Activated CD4-positive, alpha-beta T cell treated with anti-CD3 and anti-CD28 coated beads, Interleukin-2, amount 10 ng/mL, durations not matched to agents 7 days and 5 days (primary cell): ENCODE measurements at places on chromosomes 16 and 17. TPM values are rescaled to one million over a fixed set of nuclear protein-coding genes. Genes with fewer than 3 reads are reported as not detected.

DNA sequence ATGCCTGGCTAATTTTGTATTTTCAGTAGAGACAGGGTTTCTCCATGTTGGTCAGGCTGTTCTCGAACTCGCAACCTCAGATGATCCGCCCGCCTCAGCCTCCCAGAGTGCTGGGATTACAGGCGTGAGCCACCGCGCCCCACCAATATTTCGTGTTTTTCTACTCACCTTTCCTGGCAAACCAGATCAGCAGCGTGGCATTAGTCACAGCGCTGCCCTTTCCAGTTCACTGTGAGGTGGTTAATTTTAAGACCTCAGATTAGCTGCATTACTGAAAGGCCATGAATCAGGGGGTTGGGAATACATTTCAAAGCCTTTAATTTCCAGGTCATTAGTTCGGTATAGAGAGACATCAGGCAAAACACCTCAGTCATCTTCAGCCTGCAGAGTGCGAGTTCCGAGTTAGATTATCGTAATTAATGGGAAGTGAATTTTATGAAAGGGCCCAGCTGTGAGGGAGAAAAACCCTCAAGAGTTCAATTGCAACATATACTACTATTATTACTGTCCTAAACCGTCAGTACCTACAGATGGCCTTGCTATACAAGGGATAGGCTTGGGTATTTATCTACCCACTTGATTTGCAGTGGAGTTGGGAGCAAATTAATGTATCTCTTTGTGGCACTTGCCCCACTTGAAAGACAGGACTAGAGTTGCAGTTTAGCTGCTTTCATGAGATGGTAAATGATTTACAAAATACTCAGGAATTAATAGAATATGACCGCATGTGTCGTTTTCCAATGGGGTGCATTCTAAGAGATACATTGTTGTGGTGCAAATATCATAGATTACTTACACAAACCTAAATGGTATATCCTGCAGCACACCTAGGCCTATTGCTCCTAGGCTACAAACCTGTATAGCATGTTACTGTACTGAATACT lies 2.1 kb upstream of the USP32 start:
- no peak for DNase-seq

GRCh38 chr17:27355419-27355818 lies 61.5 kb downstream of the WSB1 start:
- no peak for DNase-seq

GRCh38 chr17:42591411-42591810 lies 13.9 kb upstream of the PSMC3IP start:
- DNase-seq, result no peak

DNA sequence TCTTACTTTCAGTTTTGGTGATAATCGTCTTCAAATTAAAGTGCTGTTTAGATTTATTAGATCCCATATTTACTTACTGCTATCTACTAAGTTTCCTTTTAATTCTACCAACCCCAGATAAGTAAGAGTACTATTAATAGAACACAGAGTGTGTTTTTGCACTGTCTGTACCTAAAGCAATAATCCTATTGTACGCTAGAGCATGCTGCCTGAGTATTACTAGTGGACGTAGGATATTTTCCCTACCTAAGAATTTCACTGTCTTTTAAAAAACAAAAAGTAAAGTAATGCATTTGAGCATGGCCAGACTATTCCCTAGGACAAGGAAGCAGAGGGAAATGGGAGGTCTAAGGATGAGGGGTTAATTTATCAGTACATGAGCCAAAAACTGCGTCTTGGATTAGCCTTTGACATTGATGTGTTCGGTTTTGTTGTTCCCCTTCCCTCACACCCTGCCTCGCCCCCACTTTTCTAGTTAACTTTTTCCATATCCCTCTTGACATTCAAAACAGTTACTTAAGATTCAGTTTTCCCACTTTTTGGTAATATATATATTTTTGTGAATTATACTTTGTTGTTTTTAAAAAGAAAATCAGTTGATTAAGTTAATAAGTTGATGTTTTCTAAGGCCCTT lies 56.8 kb downstream of the HLF start:
- no peak for DNase-seq

GRCh38 chr16:16850274-16850673 lies 471.3 kb downstream of the NPIPA7 start:
- no peak for DNase-seq

DNA sequence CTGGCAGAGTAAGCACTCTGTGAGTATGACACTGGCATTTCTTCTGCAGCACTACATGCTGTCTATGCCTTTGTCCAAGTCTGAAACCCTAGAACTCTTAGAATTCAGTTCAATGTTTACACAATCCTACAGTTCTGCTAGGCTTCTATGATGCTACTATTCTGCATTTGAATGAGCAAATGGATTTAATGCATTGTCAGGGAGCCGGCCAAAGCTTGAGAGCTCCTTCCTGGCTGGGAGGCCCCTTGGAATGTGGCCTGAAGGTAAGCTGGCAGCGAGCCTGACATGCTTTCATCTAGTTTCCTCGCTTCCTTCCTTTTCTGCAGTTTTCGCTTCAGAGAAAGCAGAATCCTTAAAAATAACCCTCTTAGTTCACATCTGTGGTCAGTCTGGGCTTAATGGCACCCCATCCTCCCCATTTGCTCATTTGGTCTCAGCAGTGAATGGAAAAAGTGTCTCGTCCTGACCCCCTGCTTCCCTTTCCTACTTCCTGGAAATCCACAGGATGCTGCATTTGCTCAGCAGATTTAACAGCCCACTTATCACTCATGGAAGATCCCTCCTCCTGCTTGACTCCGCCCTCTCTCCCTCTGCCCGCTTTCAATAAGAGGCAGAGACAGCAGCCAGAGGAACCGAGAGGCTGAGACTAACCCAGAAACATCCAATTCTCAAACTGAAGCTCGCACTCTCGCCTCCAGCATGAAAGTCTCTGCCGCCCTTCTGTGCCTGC lies at the start of gene CCL2:
TSS of gene CCL2 (plus strand) at position 635 of the 730 bp plus-strand sequence. CDS start at position 700, 65 bp downstream.
- DNase-seq, result no peak

GRCh38 chr17:79975498-79976134 lies 60.1 kb downstream of the TBC1D16 start:
- DNase-seq, result no peak

- no peak for DNase-seq
These were observed 13.8 kb downstream of the MGAT5B start for GRCh38 chr17:76881966-76882365.

DNA sequence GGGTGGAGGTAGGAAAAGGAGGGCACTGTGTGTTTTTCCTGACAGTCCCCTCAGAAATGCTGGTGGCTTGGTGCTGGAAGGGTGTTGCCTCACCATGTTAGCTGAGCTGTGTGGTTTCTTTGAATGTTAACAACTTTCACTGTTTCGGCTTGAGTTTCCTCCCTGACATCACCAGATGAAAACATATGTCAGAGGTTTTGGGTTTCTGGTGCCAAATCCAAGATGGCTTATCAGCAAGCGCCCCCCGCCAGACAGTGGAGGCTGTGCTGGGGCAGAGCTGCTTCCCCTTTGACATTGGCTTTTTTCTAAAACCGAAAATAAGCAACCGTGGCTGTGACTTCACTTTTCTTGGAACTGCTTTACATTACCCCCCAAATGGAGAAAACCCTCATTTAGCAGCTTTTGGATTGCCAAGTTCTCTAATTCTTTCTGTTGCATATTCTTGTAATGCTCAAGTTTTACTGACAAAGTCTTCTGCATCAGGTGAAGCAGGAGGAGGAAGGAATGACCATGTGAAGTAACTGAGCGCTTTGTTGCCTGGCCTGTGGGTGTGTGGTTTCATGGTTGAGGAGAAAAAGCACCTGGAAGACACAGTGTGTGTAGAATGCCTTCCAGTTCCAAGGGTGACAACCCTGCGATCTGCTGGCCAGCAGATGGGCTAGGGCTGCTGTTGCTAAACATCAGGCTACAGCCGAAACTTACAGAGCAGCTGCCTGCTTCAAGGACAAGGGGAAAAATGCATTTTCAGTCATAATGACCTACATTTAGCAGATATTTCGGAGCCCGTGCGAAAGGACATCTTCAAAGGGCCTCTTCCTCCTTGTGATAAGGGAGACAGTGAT lies 9.7 kb downstream of the RMI2 start:
- DNase-seq, result peak; percentile 90

Gene DNAH17
- total RNA-seq, result 0.07 TPM

- no peak for DNase-seq
These were observed 96.4 kb downstream of the C16orf78 start for GRCh38 chr16:49469930-49470451.

DNA sequence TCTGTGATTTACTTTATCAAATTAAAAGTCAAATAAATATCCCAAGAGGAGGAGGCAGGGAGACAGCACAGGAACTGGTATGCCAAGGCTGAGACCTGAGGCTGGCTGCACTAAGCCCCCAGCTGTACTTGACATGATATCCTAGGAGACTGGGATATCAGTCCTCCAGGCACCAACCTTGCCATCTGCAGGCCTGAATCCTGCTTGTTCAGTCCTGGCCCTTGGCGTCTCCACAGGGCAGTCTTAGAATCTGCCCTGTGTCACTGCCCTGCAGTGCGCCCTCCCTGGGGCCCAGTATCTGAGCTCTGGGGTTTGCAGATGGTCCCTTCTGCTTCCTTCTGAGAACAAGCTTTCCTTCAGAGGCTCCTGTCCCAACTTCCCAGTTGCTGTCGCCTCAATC lies 75.9 kb downstream of the HS3ST3A1 start:
- no peak for DNase-seq

DNA sequence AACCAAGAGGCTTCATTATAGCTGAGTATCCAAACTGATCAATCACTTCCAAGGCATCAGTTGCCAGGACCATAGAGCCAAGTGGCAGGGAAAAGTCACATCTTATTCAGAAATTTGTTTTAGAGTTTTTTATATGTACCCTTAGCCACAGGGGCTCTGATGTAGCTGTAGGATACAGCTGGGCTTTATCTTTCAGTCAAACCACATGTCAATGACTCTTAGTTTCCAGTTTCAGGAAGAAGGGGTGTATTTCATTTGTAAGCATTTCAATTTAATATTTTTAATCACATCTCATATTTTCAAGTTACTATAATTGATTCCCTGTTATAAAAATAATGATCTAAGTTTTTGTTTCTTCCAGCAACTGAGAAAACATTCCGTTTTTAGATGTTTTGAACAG lies 2.9 kb upstream of the FLCN start:
- no peak for DNase-seq

Gene CMTM1
- 12.3 TPM for total RNA-seq

DNA sequence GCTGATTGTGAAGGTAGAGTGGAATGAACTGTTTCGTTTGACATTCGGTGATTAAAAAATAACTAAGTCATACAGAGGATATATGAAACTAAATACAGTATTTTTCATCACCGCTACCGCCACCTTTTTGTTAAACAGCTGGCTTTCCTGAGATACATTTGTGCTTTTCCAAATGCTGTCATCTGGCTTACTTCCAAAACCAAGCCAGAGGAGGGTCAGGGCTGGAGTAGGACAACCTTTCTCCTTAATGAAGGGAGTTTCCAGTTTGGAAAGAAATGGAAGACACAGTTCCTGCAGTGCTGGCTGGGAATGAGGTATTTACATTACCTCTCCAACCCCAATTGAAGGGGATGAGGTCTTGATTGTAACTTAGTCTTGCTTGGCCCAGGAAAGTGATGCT lies 3.2 kb downstream of the TNRC6C start:
- DNase-seq, result no peak

DNA sequence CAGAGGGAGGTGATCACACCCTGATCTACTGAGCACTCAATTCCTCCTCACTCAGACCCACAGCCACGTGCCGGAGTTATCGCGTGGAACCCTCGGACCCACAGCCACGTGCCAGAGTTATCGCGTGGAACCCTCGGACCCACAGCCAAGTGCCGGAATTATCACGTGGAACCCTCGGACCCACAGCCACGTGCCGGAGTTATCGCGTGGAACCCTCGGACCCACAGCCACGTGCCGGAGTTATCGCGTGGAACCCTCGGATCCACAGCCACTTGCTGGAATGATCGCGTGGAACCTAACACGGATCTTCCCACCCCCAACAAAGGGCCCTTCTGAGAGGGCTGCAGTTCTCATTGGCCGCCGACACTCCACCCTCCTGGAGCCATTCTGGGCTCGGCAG lies 97.7 kb downstream of the PGS1 start:
- DNase-seq, result no peak

Gene DPEP2
- total RNA-seq, result 12.4 TPM

- DNase-seq, result no peak
These were observed 457.7 kb upstream of the MAF start for GRCh38 chr16:80058214-80058613.

- DNase-seq, result peak; percentile 30
These were observed 290 bp downstream of the TLCD1 start for GRCh38 chr17:28725660-28726225.

DNA sequence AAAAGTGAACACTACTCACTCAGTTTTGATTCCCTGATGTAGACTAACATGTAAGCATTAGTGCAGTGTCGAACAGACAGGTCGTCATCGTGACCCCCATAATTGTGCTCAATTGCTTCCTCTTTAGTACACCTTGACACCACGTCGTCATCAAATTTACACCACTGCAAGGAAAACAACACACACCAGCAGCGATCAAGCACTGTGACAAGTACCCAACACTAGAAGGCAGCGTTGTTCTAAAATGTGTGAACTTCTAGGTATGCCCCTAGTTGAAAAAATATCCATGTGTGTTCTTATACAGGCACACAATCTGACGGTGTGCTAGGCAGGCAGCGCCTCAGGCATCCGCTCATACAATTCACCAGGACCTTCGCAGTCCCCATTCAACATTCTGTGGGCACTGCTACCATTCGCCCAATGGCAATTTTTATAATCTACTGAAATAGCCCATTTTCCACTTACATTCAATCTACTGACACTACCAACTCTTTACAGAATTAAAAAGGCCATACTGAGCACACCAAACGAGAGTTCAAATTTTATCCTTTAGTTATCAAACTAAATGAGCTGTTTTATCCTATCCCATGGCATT lies 23.1 kb downstream of the LITAFD start:
- DNase-seq, result peak; percentile 49

DNA sequence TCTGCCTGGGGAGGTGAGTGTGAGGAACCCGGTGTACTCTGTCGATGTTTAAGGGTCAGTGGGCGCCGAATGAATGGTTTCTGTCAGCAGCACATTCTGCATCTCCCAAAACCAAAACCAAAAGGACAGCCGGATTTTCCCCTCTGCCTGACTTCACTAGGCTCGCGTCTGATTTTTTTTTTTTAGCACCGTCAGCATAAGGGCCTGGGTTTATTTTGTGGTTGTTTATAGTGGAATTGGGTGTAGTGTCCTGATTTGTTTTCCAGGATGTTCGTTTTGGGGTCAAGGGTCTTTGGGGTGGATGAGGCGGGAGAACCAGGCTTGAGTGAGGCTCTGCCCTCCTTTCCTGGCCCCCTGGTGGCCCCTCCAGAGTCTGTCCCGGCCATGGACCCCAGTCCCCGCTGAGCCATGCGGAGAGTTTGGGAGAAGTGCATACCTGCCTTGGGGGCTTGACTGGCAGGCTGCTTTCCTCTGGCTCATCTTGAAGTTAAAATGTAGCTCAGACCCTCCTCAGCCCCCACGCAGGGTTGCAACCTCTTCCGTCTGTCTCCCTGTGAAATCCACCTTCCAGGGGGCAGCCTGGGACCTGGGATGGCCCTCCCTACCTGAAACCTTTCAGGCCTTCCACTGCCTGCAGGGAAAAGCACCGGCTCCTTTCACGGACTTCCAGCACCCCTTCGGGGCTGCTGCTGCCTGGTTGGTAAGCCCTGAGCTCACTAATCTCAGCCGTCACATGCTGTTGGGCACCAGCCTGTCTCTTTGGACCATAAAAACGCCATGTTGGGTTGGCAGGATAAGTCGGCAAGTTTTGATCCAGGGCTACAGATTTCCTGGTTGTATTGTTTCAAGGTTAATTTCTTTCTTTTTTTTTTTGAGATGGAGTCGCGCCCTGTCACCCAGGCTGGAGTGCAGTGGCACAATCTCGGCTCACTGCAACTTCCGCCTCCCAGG lies 60.2 kb downstream of the JPH3 start:
- DNase-seq, result no peak
